ENCODE measurements at places on chromosomes 13 and 19. TPM values are rescaled to one million over a fixed set of nuclear protein-coding genes. Genes with fewer than 3 reads are reported as not detected.

Gene PRSS57
- total RNA-seq: not detected

Gene EPSTI1
- total RNA-seq: 7.5 TPM

Gene GRK1
- total RNA-seq: 0.24 TPM

Gene CDX2
- not detected for total RNA-seq

GRCh38 chr19:3780786-3781304, 5.3 kb downstream of the MATK start:
- DNase-seq: no peak

DNA sequence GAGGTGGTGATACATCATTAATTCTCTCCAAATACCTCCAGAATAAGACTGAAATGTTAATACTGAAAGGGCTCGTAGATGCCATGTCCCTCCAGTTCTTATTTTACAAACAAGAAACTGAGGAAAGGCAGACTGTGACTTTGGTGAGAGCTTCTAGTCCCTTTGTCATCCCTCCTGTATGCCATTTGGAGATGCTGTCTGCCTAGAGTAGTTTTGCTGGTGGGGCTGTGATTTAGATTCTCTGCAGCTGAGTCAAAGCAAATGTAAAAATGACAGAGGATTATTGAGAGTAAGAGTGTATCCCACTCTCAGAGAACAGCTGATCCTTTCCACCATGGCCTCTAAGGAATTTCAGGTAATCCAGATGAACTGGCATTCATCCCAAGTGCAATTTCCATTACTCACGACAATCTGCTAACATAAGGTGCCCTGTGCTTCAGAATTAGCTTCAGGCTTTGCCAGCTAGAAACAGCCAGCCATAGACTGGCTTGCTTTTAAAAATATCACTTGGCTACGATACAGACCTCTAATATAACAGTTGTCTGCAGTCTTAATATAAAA, 16.8 kb downstream of the PABPC3 start:
- DNase-seq: no peak

DNA sequence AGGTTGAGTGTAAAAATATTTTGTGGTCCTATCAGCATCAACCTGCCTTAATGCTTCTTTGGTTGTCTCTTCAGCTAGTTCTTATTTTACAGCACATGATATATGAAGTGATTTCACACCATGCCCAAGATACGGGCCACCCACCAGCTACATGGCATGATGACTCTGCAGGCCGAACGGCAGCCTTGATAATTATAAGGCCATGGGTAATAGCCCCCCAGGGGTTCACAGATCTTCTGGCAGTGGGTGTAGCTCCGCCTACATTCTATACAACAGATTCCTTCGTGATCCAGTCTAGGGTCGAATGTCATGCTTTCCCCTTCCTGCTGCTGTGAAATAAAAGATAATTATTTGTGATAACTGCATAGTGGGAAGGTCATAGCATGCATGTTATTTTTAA, 36.1 kb downstream of the CNMD start:
- DNase-seq: no peak

DNA sequence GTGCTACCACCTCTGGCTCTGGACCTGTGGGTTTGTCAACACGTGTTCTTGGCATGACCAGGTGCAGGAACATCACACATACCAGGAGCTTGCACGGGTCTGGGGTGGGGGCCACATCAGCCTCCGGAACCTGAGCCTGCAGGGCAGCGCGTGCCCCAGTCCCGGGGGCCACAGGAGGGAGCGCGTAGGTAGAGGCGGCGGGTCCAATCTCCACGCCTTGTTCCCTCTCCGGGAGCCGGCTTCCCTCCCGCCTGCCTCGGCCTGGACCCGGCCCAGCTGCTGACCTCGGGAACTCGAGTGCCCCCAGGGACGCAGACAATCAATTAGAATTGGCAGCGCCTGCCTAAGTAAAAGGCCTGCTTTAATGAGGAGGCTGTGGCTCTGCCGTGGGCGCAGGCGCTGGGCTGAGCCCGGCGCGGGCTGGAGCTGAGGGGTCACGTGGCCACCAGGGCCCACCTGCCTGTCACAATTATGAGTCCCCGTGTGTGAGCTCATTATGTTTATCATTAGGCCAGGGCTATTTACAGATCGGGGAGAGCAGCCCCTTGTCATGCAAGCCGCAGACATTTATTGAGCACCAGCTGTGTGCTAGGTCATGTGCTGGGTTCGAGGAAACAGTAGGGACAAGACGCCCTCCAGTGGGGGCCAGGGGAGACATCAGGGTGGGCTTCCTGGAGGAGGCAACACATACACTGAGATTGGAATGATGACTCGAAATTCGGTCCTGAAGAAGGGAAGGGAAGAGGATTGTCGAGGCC, 32.2 kb upstream of the TNFAIP8L1 start:
- peak; percentile 86 for DNase-seq

DNA sequence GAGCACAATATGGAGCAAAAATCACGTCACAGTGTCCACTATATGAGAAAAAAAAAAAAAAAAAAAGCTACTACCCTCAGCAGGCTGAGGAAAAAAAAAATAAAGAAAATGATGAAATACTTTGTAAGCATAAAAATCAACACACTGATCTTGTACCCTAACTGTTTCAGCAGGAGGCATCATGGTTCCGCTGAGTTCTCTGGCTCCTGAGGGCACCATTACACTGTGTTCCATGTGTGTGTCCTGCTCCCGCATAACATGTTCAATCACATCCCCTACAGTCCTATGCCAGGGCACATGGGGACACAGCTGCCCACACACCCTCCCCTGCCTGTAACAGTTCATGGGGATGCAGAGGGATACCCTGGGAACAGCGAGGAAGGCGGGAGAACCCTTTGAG, 33.5 kb downstream of the DOCK9 start:
- DNase-seq: no peak

DNA sequence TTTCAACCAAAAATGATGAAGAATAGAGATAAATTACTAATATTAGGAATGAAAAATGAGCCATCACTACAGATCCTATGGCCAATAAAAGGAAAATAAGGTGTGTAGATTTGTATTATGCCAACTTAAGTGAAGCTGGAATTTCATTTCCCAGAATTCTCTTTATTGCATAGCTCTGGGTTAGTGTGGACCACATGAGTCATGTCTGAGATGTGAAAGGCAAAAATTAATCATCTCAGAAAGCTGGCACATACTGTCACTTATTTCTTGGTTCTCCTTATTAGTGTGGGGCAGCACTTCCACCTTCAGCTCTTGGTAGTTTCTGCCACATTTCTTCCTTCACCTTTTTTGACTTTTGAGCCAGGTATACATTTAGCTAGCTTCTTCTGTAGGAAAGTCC, 82.6 kb downstream of the KATNAL1 start:
- DNase-seq: no peak

GRCh38 chr13:91768746-91769145, 370.3 kb downstream of the GPC5 start:
- DNase-seq: no peak

DNA sequence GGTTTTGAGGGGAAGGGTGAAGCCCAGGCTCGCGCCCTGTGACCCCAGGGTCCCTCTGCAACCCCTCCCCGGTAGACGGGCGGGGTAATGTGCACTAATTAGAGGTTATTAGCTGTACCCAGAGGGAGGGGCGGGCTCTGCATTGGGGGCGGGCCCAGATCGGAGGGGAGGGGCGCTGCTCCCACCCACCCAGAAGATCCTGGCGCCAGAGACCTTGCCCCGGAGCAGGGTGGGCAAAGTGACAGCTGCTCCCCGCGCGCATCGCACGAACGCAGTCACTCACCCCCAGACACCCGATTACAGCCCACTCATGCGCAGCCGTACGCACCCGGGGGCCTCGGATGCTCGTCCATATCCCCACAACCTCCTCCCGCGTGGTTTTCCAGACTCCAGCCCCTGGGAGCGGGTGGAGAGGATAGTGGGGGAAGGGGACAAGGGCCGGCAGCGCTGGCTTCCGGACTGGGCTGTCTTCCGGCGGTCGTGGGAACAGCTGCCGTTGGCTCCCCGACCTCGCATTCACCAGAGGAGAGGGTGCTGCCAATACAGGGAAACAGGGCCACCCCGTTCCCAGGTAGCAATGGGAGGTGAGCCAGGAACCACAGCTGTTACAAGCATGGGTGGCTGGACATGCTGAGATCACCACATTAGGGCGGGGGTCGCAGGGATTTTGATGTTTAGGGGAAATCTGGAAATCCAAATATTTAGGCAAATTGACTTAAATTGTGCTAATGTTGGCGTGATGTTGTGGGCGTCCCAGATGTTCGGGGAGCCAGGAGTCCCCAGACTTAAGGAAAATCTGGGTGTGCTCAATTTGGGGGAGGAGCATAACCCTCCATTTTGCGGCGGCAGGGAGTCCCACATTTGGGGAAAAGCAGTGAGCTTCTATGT, 2.9 kb upstream of the HOOK2 start:
- DNase-seq: peak; percentile 92

DNA sequence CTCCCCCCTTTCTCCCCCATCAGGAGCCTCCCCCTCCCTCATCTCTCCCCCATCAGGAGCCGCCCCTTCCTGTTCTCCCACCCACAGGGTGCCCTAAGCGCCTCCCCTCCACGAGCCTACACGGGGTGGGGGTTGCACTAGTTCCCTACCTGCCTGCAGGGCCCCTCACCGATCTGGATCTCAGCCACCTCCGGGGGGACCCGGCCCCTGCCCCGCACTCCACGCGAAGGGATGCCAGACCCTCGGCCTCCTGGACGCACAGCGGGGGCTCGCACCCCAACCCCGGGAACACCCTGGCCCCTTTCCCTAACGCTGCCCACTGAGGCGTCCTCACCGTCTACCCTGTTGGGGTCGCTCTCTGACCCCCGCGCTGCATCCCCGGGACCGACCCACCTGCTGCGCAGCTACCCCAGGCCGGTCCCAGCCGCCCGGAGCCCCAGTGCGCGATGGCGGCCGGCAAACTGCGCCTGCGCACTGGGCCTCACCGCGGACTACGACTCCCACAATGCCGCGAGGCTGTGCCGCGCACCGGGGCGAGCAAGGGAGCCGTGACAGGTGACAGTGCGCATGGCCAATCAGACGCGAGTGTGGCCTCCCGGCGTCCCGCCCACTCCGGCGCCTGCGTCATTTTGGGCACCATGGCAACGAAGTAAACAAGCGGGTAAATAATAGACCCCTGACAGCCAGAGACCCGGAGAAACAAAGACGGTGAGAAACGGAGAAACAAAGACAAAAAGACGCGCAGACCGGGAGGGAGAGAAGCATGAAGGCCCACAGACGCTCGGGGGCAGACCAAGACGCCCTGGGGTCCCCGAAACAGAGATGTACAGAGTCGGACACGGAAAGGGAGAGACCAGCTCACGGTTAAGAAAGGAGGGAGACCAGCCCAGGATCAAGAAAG, at the start of gene ZSCAN18:
TSS of gene ZSCAN18 (minus strand) at position 451 of the 901 bp plus-strand sequence. CDS start 7,964 bp downstream, outside the sequence.
- DNase-seq: peak; percentile 99

DNA sequence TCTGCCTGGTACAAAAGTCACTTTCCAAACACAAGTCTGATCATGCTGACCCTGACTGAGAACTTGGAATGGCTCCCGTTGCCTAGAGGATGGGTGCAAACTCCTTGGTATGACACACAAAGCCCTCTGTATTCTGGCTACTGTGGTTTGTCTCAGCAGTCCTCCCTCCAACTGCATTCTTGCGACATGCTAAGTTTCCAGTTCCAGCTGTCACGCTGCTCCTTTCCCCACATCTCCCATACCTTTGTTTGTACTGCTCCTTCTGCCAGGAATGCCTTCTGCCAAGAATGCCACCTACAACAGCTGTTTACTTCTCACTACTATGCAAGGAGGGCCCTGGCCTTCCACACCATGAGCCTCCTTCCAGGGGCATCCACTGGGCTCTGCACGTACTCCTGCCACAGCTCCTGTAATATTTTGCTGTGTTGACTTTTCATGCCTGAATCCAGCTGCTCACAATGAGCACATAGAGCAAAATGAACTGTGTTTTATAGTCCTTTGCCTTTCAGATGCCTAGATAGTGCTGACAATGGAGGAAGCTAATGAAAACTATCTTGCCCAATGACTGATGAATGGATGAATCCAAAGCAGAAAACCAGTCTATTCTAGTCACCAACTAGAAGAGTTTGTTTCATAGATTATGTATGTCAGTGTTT, 543.7 kb downstream of the EFNB2 start:
- DNase-seq: no peak

DNA sequence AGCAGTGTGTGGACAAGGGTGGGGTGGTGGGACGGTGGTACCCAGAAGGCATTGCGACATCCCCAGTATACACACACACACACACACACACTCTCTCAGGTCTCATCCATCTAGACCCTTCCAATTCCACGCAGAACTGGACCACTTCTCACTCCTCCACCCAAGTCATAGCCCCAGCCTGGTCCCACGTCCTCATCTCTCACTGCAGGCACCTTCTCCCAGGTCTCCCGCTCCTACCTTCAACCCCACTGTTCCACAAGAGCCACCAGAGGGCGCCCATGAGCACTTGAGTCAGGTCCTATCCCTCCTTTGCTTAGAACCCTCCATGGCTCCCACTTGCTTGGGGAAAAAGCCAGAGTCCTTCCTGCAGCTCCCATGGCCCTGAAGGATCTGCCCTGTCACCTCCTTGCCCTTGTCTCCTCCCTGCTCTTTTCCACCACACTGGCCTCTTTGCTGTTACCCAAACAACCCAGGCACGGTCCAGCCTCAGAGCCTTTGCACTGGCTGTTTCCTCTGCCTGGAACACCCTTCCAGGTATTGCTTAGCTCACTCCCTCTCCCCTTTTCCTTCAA, 62.6 kb downstream of the IER2 start:
- DNase-seq: peak; percentile 59

DNA sequence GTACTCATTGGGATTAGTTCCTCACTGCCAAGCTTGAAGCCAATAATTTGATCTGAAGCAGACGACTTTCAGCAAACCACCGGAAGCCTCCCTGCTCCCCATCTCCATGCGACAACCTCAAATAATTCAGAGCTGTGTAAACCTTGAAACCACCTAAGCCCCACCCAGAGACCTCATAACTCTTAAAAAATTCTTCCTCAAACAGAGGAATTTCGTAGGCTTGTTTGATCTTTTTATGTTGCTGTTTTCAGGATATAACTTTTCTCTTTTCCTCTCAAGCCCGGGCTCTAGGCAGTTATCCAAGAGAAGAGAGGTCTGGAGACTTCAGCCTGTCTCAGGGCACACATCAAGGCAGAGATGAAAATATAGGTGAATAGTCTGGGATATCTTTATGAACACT, 311.6 kb downstream of the KCNRG start:
- DNase-seq: no peak

DNA sequence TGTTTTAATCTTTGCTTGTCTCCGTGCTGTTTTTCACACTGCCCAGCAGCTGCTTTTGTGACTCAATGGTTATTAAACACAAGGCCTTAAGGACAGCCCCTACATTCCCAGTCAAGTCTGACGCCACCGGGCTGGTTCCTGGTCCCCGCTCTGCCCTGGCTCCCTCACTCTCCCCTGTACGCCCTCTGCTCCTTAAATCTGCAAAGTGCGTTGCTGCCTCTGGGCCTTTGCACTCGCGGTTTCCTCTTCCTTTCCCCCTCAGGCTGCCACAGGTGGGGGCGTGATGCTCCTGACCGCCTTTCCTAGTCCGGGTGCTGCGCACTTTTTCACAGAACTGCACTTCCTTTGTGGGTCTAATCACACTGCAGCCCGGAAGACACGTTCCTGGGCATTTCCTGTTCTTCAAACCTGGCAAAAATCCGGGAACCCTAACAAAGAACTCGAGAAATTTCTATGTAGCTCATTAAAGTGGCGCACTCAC, 25.6 kb downstream of the NOSIP start:
- DNase-seq: peak; percentile 45

All from right cardiac atrium (tissue), 5 donors.